NB4 (cell line): ENCODE measurements at places on chromosomes 6 and 20.

DNA sequence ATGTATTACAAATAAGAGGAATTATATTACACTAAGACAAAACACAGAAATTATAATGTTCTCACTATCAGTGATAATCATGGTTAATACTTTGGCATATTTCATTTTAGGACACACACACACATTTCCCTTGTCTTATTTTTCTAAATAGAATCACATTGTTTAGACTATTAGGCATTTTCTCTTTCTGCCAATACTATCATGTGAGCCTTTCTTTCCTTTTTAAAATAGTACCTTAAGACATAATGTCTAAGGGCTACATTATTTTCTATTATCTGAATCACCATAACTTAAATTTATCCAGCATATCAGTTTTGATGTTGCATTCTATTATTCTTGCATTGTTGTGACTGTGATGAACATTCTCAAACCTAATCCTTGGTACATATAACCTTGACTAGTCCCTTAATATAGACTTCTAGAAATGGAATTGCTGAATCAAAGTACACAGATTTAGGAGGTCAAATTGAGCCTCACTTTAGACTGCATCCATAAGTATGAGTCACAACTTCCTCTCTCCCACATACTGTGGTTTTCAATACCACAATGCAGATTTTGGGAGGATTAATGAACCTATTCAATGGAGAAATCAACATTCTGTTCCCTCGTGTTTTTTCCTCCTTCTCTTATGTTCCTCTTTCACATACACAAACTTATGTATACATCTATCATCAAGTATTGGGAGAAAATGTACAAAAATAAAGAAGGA is 212.6 kb downstream of the MOXD1 start:
- peak; percentile 40 for DNase-seq

DNA sequence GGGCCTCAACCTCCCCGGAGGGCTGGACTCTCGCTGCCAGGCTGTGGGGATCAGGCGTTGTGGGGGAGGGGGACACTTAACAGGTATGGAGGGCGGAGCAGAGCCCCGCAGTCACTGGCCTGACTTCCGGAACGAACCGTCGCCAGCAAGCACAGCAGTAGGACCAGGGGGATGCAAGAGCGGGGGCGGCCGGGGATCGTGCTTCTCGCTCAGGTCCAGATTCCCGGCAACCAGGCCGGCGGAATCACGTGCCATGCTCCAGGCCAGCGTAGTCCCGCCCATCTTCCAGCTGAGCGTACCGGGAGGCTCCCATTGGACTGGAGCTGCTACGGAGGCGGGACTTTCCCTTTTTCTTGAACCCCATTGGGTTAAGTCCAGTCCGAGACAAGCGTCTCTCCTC is 10.0 kb upstream of the POU5F1 start:
- no peak for DNase-seq

GRCh38 chr6:144065213-144065660 is 30.1 kb downstream of the SF3B5 start:
- DNase-seq = no peak

- peak; percentile 68 for DNase-seq
Measured at GRCh38 chr20:19815553-19815991, 57.5 kb downstream of the RIN2 start.

DNA sequence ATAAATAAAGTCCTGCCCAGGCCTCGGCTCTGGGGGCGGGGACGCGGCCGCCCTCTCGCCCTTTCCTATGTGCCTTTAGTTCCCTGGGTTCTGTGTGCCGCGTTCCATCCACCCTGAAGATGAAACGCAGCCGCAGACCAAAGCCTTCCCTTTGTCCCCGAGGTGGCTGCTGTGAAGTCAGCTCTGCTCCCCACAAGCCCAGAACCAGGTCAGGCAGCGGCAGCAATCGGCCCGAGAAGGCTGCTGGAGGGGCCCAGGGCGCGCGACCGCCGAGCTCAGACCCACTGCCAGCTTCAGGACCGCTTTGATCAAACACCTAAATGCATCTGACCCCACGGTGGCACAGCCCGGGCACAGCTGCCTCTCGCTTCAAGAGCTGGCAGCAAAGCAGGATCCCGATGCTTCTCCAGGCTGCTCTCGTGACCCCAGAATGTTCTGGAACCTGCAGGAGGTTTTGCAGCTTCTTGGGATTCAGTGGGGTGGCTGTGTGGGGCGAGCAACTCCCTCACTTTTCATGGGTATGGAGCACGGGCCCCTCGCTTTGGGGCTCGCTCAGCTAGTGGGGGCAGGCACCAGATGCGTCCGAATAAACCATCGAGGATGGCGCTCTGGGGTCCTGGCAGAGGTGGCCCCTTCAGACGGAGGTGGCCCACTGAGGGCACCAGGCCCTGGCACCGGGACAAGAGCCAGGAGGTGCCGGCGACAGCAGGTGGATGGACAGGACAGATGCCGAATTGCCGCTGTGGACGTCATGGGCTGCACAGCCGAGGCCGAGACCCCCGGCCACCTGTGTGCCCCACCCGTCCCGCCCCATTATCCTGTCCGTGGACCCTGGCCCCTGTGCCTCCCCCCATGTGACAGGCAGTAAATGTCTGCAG is 13.0 kb downstream of the CHRNA4 start:
- DNase-seq = no peak

GRCh38 chr20:59412875-59413284 is 112.5 kb downstream of the EDN3 start:
- peak; percentile 34 for DNase-seq

DNA sequence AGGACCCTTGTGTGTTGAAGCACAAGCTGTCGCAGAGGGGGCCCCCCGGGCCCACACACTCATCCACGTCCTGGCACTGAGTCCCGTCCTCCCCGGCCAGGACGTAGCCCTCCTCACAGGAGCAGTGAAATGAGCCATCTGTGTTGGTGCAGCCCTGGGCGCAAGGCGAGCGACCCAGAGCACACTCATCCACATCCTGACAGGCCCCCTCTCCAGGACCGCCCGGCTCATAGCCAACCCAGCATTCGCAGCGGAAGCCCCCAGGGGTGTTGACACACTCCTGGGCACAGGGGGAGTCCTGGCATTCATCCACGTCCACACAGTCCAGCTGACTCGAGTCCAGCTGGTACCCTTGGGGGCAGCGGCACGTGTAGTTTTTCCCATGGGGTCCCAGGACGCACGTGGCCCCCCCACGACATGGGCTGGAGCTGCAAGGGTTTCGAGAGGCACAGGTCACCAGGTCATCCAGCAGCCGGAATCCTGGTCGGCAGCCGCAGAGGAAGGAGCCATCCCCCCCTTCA is 1.2 kb downstream of the CD93 start:
- no peak for DNase-seq

DNA sequence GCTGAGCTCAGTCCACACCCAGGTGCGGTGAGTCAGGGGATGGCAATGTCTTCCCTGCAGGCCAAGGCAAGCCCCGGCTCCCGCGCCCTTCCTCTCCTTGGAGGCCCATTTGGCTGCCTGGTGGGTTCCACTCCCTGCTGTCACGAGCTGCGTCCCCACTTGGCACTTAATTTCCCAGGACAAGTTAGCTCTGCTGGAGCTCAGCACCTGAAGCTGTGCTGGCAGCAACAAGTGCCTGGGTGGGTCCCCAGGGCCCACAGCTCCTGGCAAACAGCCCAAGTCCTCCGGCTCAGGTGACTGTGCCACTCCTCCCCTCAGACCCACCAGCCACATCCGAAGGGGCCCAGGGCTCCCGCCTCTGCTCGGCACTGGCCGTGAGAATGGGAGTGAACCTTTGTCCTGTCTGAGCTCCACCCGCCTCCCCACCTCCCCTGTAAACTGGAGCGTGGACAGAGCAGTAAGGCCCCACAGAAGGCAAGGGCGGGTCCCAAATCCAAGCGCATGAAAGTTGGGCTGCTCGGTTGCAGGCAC is 16.9 kb downstream of the LAMA5 start:
- no peak for DNase-seq

- no peak for DNase-seq
Measured at GRCh38 chr6:2773449-2773848, 8.3 kb downstream of the WRNIP1 start.

DNA sequence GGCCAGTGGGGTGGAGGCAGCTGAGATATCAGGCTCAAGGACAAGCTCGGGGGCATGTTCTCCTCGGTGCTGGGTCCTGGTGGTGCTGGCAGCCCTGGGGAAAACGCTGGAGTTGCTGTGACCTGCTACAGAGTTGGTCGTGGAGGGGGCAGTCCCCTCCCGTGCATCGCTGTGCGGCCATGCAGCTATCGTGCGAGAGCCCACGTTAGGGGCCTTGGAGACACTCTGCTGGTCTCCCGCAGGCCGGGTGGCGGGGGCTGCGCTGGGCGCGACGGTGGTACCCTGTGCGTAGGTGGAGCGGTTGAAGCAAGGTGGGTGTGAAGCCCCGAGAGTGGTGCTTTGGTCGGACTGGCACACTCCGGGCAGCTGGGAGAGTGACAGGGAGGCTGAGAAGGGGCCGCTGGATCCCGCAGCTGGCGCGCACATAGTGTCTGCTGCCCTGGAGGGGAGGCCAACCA is 12.0 kb downstream of the LRRN4 start:
- DNase-seq = no peak

DNA sequence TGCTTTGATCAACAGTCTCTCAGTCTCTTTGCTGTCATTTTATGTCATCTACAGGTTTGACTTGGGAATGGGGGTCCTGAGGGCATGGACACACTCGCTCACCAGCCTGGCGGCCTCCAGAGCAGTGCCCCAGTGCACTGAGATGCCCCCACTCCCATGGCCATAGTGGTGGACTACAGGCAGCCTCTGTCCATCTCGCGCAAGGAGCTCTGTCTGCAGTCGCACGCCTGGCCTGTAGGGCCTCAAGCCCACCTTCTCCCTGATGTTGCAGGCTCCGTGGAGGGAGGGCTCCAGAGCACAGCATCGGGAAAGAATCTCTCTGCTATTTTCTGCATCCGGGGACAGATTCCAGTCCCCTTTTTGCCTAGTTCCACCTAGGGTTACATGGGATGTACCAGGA is 22.6 kb downstream of the DDO start:
- no peak for DNase-seq

GRCh38 chr20:11691766-11692165 is 225.9 kb upstream of the BTBD3 start:
- no peak for DNase-seq

- DNase-seq = no peak
Measured at GRCh38 chr6:81309811-81310210, 442.7 kb downstream of the TENT5A start.

DNA sequence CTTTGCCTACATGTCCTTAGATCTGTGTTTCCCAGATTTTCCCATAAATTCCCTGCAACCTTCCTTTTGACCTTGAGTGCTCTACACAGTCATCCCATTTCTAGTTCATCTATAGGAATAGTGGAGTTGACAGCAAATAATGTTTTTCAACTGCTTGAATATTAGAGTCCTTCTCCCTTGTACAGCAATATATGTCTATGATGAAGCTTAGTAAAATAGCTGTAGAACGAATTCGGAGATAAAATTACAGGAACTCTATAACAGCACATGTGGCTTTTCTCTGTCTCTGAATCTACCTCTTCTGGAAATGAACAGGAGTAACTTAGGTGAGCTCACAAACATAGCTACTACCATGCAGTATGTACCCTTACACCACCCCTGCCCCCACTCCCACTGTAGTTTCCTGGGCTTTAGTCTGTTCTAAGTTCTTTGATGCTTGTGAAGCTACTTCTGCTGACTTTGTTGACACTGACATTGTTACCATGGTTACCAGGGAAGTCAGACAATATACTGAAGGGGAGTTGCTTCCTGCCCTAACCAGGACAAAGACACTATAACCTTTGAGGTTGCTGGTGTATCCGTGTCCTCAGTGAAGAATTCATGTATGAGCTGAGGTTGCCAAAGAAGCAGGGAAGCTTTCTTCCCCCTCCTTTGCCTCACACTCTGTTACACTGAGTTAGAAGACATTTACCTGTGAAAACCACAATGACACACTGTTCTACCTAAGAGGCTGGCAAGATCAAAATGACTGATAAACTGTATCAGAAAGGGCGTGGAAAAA is 35.8 kb upstream of the SHLD1 start:
- peak; percentile 56 for DNase-seq

- DNase-seq = no peak
Measured at GRCh38 chr6:160349020-160349441, 853 bp downstream of the SLC22A3 start.

DNA sequence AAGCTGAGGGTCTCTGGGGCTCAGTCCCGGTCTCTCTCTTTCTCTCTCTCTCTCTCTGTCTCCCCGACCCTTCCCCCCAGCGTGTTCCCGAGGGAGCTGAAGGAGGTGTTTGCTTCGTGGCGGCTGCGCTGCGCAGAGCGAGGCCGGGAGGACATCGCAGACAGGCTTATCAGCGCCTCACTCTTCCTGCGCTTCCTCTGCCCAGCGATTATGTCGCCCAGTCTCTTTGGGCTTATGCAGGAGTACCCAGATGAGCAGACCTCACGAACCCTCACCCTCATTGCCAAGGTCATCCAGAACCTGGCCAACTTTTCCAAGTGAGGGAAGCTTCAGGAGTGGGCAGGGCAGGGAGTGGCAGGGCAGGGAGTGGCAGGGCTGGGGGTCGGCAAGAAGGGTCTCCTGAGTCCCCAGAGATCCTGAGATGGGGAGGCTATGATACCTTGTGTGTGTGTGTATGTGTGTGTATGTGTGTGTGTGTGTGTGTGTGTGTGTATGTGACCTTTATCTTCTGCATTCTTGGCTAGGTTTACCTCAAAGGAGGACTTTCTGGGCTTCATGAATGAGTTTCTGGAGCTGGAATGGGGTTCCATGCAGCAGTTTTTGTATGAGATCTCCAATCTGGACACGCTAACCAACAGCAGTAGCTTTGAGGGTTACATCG is 13.6 kb upstream of the ZBTB9 start:
- no peak for DNase-seq

GRCh38 chr6:12729467-12729866 is 12.9 kb downstream of the PHACTR1 start:
- DNase-seq = no peak

DNA sequence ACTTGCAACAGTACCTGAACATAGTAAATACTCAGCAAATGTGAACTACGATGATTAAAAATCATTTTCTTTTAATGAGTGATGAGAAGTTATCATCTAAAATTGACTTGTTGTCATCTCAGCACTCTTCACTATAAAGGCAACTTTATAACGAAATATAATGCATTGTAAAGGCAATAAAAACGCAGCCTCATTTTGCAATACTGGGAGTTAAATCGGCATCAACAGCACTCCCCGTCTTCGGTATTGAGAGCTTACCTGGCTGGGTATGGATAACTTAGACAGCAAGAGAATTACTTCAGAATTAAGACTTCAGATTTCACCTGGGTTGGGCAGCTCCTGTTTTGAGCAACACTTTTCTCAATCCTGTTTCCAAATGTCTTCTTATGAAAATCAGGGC is 20.8 kb downstream of the NKX2-2 start:
- DNase-seq = no peak

GRCh38 chr6:142823256-142823902 is 121.6 kb downstream of the HIVEP2 start:
- DNase-seq = peak; percentile 89

DNA sequence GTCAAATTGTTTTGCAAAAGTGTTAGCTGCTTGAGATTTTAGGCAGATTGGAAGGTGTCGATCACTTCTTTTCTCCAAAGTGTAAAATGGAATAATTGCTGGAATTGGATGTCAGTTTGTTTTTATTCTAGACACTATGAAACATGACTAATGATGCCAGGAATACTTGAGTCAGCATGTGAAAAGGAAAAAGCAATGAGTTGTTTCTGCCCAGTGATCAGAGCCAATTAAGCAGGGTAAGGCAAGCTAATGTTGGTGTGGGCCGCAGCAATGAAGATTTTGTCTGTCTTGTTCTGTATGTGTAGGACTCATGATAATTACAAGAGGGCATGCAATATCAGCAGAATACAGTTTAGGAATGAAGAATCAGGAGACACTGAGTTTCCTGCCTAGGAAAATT is 110.3 kb downstream of the CARMIL1 start:
- DNase-seq = no peak
